ENCODE measurements at places on chromosomes 5 and 9.

- DNase-seq = no peak
These were observed 27.1 kb upstream of the C6 start for GRCh38 chr5:41240390-41240789.

GRCh38 chr9:93122721-93123221 lies 11.3 kb downstream of the NINJ1 start:
- DNase-seq = no peak

DNA sequence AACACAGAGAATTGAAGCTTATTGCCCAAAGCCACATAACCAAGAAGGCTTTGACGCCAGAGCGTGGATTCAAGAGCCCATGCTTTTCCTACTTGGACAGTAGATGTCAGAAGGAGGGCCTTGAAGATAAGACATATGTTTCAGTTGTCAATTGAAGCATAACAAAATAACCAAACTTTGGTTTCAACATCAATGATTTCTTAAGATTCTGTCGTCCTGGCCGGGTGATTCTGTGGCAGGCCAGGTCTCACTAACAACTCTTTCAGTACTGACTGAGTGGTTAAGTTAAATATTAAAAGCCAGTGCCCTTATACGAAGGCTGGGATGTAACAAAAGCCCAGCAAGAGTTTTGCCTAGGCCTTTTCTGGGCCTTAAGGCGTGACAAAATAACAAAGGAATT lies 94.0 kb downstream of the RCL1 start:
- DNase-seq = no peak

GRCh38 chr9:99235926-99236634 lies 14.0 kb downstream of the SEC61B start:
- DNase-seq = no peak

DNA sequence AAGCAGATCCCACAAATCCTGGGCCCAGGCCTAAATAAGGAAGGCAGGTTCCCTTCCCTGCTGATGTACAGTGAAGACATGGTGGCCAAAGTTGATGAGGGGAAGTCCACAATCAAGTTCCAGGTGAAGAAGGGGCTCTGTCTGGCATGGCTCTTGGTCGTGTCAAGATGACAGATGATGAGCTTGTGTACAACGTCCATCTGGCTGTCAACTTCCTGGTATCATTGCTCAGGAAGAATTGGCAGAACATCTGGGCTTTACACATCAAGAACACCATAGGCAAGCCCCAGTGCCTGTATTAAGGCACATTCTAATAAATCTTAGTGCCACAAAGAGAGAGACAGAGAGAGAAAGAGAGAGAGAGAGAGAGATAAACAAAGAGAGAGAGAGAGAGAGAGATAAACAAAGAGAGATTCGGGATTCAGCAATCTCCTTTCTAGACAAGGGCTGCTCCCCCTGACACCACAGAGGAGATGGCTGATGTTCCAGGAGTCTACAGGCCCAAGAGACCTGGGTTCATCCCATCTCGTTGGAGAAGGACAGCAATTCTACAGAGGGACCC lies 45.5 kb upstream of the HSPA9 start:
- DNase-seq = no peak

DNA sequence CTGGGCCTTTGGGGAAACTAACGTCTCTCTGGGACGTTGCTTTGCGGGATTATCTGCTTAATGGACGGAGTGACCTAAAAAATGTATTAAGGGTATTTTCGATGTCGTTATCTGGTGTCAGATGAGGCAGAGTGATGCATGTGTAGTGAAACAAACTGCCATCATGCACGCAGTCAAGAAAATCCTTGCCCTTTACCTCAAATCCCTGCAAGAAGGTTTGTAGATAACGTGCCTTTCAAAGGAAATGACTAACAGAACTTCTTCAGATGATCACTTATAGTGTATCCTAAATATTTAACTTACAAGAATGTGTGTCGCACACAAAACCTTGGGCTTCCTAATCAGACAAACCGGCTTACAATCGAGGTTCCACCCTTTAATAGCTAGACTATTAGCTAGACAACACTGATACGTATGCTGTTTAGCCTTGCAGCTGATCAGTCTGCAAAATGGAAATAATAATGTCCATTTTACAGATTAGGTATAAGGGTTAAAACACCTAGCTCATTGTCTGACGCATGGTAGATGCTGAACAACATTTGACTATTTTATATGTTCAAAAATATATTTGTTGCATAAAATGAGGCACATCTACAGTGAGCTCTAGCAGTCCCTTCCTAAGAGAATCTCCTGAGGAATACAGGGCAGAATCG lies 541 bp upstream of the TBCA start:
- no peak for DNase-seq

GRCh38 chr9:82128011-82128696 lies 139.6 kb downstream of the SPATA31D1 start:
- no peak for DNase-seq

All from stimulated activated CD8-positive, alpha-beta memory T cell treated with anti-CD3 and anti-CD28 coated beads, Interleukin-2, amount 100 ng/mL, for 1 hour (primary cell).